ENCODE measurements at places on chromosomes 11 and 22.

- DNase-seq: peak; percentile 8
Observed at GRCh38 chr11:2166091-2166851, 5.3 kb upstream of the INS start.

DNA sequence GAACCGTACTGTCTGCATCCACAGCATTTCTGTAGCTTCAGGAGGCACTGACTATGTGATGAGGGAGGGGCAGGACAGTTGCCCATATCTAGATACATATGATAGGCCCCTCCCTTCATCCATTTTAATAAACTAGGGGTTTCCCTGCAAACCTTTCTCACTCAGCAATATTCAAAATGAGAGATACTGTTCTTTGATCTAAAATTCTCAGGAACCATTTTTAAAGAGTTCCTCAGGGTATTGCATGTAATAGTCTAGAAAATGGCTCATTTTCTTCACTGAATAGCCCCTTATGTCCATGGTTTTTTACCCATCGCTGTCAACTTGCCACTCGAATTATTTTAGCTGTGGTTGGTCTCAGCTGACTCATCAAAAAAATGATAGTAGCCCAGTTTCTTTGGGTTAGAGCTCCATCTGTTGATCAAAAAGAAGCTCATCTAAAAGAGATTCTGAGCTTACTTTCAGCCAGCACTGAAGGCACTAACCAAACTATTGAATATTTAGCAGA lies 37.0 kb upstream of the DNAJB7 start:
- peak; percentile 64 for DNase-seq

DNA sequence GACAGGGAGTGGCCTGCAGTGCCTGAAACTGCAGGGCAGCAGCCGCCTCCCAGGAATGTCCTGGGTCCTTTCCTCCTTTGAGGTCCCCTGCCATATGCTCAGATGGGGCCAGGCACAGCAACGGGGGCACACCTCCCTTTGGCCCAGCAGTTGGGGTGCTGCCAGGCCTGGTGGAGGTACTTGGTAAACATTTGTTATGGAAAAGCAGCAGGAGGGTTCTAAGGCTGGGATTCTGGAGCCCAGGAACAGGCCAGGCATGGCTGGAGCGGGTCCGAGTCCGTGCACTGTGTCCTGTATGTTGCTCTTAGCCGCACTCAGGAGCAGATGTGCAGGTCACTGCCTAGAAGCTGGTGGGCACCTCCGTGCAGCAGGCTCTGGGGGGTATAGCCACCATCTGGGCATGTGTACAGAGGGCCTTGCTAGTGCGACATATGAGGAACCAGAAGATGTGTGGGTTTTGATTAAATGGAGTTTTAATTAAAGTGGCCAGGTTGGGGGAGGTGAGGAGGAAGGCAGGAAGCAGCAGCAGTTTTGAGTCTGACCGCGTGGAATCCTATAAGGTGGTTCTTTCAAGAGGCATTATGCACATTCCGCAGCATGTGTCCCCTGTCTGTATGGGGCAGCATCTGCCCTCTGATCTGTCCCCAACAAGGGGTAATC lies 1.5 kb downstream of the ADORA2A start:
- no peak for DNase-seq

DNA sequence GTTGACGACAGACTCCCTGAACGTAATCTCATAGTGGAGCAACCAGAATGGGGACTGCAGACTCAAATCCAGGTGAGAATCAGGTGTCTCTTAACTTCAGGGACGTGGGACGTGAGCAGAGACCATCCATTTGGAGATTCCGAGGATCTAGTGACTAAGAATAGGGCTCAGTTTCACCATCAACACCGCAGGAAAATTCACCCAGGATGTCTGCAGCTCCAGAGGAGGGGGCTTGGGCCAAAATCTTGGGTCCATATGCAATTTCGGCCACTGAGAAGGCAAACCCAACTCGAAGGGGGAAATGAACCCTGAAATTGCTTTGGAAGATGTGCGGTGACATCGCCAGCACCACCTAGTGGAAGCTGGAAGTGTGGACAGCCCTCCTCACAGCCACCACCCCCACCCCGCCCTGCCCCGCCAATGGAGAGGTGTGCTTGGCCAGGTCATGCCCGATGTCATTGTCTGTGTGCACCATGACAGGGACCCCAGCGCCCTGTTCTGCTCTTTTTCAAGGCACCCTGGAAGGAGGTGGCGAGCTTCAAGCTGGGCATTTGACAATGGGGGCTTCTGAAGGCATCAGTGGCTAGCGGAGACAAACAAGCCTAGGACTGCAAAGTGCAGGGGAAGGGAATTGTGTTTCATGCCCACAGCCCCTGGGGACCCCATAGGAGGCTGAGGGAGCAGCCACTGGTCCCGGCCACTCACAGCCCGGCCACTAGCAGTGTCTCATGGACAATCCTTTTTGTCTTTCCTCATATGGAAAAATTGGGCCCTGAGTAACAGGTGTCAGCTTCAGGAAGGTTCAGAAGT lies 24.8 kb downstream of the APOL1 start:
- DNase-seq: peak; percentile 60

GRCh38 chr11:1014276-1014675 lies 22.2 kb downstream of the MUC6 start:
- DNase-seq: no peak

DNA sequence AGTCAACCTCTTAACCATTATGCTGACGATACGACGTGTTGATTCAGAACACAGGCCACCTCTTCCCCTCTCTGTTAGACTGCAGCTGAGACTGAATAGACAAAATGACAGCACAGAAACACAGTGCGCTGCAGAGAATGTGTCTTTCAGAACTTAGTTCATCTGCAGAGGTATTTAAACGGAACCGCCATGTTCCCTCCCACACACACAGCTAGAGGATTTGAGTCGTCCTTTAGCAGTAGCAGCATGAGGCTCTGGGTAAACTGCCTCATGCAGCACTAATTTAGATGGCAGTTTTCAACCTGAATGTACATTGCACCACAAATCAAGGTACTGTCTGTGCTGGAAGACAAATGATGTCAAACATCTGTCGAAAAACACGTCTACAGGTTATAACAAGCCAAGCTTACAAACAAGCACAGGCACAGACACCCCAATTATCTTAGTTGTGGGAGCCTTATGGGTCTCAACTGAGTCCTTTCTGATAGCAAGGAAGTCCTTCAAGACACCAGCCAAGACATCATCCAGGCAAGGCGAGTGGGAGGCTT lies 76.6 kb upstream of the LRRC4C start:
- DNase-seq: no peak

DNA sequence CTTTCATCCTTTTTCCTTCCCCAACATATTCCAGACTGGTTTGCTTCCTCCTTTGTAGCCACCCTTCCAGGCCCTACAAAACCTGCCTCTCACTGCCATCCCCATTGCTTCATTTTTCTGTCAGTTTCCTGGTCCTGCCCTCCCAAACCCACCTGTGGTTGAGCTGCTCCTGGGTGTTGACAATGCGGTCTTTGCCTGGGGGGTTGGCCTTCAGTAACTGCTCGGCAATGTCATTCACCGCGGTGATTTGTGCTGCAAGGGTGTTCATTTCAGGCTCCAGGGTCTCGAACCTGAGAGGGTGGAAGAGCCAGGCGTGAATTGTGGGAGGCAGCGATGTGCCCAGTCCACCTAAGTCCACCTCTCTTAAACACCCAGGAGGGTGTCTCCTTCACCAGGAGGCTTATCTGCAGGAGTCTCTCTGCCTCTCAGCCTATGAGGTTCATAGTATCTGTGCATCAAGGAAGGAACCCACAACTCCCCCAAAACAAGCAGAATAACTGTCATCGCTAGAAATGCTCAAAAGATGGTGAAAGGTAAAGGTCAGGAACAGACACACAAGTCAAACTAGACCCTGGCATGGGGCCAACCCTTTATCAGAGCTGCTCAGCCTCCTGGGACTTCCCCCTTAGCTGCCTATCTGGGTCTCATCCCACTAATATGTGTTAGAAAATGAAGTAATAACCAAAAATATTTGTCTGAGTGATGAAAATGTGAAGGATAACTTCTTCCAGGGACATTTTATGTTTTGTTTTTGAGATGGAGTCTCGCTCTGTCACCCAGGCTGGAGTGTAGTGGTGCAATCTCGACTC lies 23.9 kb upstream of the RBM4B start:
- DNase-seq: peak; percentile 11

GRCh38 chr11:72712168-72712751 lies 38.0 kb upstream of the PDE2A start:
- peak; percentile 64 for DNase-seq

- DNase-seq: peak; percentile 32
Observed at GRCh38 chr22:40276996-40277823, 69.1 kb upstream of the ADSL start.

Measured in fibroblast of skin of back (primary cell).